Nucleus accumbens (tissue), 56 donors: ENCODE measurements at places on chromosomes 1 and 21.

DNA sequence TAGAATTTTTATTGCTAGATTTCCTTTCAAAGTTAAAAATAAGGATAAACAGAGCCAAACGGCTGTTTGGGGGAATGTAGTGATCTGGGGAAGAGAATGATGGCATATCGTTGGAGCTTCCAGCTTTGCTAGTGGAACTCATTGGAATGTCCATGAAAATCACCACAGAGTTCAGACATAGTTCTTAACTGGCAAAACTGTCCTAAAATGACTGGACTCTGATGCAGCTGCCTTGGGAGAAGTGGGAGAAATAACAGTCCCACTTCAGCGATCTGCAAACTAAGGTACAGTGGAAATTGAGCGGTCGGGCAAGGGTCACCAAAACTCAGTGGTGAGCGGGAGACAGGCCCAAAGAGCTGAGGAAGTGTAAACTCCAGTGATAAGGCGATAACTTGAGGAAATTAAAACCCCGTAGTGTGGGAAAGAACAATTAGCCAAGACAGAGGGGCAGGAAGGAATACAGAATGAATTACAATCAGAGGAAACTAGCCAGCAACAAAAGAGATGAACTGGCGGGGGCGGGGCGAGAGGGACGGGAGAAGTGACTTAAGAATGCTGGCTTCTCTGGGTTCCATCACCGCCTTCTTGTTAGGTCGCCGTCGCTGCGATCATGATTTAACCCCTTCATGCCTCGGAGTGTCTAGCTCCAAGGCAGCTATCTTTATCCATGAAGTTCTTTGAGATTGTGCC, 89.8 kb upstream of the ARHGAP29 start:
- DNase-seq, result no peak

GRCh38 chr1:221998781-221999180, 256.9 kb upstream of the DUSP10 start:
- DNase-seq, result no peak

GRCh38 chr1:75461808-75462325, 149.0 kb downstream of the SLC44A5 start:
- no peak for DNase-seq

DNA sequence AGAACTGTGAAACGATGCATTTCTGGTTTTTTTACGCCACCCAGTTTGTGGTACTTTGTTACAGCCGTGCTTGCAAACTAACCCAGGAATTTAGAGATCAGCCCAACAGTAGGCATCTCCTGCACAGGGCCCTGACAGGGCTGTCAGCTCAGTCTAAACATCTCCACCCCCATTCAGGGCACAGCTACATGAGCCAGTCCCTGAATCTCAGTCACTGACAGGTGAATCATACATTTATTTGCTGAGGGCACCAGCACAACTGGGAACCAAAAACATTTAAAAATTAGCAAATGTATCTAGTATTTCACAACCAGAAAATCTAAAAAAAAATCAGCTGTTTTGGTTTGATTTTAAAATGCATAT, 30.7 kb downstream of the PRDX6 start:
- no peak for DNase-seq

DNA sequence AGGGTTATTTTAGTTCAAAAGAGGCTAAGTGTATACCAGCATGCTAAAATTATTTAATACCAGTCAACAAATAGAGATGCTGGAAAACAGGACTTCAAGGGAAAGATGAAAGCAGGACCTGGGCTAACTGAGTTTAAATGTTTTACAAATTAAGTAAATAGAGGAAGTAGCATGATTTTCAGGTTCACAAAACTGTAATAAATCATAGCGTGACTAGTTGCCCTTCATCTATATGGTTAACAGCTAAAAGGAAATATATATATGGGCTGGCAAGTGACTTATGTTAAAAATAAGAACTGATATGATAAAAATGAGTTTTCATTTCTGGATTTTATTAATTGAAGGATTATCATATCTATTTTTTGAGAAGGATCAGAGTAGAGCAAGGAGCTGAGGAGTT, 25.6 kb downstream of the DPYD start:
- no peak for DNase-seq

- DNase-seq, result no peak
These were observed 1.8 kb downstream of the TAS1R3 start for GRCh38 chr1:1332774-1333480.

- DNase-seq, result no peak
These were observed 49.7 kb downstream of the NMNAT2 start for GRCh38 chr1:183368213-183369108.

GRCh38 chr1:168163670-168164069, 15.1 kb upstream of the TIPRL start:
- no peak for DNase-seq

GRCh38 chr21:41422546-41423304, 3.3 kb upstream of the MX1 start:
- no peak for DNase-seq

GRCh38 chr1:175922254-175922881, 179.0 kb upstream of the TNR start:
- DNase-seq, result no peak

DNA sequence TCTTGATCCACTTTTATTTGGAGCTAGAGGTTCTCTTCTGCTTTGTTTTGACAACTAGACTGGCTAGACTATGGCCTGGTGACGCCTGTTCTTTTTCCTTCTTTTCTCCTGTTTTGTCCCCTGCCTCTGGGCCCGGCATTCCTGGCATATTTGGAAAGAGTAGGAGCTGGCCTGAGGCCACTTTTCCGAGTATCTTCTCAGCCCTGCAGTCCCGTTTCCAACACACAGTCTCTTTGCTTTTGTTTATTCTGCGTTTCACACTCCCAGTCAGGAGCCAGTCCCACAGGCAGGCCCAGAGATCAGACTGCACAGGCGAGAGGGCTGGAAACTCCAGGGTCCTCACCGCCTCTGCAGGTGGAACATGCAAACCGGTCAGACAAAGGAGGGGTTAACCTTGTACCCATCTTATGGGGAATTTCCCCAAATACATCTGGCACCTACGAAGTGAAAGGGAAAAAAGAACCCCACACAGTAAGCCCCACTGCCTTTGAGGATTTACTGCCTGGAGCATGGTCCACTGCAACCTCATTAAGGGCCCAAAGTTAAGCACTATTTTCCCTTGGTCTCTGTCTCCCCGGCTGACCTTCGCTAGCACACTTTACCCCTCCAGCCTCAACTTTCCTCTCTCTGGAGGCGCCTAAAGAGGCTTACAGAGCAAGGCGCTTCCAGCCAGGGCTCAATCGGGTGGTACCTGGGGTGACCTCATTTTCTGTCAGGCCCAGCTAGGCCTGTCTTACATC, 141.1 kb downstream of the TOMM20 start:
- DNase-seq, result no peak

- no peak for DNase-seq
These were observed 6.9 kb upstream of the SLC35D1 start for GRCh38 chr1:67060811-67061218.

GRCh38 chr1:30444401-30444800, 279.0 kb downstream of the MATN1 start:
- no peak for DNase-seq

- DNase-seq, result no peak
These were observed 118.3 kb downstream of the NOS1AP start for GRCh38 chr1:162187687-162188276.

GRCh38 chr1:55338448-55338820, 123.3 kb upstream of the USP24 start:
- DNase-seq, result no peak

GRCh38 chr1:34918386-34918976, 11.0 kb downstream of the DLGAP3 start:
- no peak for DNase-seq

- no peak for DNase-seq
These were observed 1.9 kb upstream of the TMEM125 start for GRCh38 chr1:43267818-43268425.

DNA sequence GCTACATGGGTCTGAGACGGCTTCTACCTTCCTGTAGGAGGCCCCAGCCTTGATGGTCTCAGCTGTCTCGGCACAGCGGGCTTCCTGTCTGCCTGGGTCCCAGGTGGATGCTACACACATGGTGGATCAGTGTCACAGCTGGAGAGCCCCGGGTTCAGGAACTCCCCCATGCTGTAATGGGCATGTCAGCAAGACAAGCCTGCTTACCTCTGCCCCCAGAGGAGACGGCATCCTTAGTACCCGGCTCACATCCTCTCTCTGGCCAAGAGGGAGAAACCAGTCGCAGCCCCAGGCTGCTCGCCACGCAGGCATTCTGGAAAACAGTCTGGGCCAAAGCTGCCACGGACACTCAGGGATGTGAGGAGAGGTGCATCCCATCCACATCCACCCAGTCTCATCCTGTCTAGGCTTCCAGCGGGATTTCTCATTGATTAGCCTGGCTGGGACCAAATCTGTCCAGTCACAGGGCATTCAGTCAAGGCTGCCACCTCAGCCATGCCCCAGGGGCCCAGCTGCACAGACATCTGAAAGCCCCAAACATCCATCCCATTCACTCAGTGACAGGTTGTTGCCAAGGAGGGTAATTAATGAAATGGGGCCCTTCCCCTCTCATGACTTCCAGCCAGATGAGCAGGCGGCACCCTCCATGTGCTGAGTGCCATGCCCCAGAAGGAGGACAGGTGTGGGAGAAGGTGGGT, 10.5 kb downstream of the SNAP47 start:
- DNase-seq, result no peak

- no peak for DNase-seq
These were observed 4.7 kb downstream of the CCDC190 start for GRCh38 chr1:162856260-162856659.

DNA sequence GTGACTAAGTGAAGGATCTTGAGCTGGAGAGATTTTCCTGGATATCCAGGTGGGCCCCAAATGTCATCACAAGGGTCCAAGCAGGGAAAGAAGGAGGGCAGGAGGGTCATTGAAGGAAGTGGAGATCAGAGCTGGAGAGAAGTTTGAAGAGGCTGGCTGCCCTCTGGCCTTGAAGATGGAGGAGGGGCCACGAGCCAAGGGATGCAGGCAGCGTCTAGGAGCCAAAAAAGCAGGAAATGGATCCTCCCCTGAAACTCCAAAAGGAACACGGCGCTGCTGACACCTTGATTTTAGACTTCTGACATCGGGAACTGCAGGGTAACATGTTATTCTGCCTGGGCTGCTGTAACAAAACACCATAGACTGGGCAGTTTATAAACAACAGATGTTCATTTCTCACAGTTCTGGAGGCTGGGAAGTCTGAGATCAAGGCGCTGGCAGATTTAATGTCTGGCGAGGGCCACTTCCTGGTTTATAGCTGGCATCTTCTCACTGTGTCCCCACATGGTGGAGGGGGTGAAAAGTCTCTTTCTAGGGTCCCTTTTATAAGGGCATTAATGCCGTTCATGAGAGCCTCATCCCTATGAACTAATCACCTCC, 28.8 kb upstream of the ZBTB21 start:
- no peak for DNase-seq

GRCh38 chr1:225435487-225435886, 7.6 kb upstream of the LBR start:
- DNase-seq, result no peak

- DNase-seq, result peak; percentile 64
These were observed 6.5 kb downstream of the INSRR start for GRCh38 chr1:156852418-156852874.

DNA sequence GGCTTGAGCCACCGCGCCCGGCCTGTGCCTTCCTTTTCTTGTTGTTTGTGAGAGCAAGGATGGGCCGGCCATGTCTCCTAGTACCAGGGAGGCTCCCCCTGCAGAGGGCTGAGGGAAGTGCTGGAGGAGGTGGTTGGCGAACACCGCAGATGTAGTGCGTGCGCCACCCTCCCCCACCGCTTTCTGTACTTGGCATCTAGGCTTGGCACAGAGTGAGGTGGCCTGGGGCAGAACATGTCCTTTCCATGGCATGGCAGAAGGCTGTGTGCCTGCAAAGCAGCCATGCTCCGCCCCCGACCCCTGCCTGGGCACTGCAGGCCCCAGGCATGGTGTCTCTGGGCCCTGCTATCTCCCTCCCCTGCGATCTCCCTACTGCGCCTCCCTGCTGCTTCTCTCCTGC, 30.7 kb downstream of the ALPL start:
- DNase-seq, result no peak

- no peak for DNase-seq
These were observed 415.7 kb upstream of the ZP4 start for GRCh38 chr1:238306411-238306810.

- no peak for DNase-seq
These were observed 29.9 kb downstream of the FUBP1 start for GRCh38 chr1:77948841-77949424.

- DNase-seq, result no peak
These were observed 2.5 kb downstream of the AGL start for GRCh38 chr1:99852648-99853047.

- no peak for DNase-seq
These were observed 1312.2 kb downstream of the PLA2G4A start for GRCh38 chr1:188140958-188141357.

DNA sequence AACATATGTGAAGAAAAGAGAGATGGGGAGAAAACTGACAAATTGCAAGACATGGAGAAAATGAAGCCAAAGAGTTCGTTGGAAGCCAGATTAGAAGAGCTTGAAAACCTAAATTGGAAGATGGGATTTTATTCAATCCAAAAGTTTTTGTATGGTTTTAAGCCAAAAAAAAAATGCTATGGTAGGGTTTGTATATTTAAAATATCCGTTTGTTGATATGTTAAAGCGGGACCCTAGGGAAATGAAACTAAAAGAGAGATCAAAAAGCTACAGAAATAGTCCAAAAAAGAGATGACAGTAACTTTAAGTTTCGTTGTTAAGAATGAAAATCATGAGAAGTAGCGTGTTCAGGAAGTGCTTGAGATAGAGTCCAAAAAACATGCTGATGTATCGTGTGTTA, 617.7 kb upstream of the ADGRL2 start:
- DNase-seq, result no peak

- DNase-seq, result no peak
These were observed 15.8 kb downstream of the GPSM2 start for GRCh38 chr1:108892356-108893140.

- no peak for DNase-seq
These were observed 19.8 kb downstream of the ATP1B1 start for GRCh38 chr1:169126335-169126734.

GRCh38 chr1:110542725-110543124, 23.8 kb upstream of the KCNA10 start:
- DNase-seq, result no peak

GRCh38 chr1:3676581-3677470, 24.5 kb downstream of the TP73 start:
- no peak for DNase-seq

DNA sequence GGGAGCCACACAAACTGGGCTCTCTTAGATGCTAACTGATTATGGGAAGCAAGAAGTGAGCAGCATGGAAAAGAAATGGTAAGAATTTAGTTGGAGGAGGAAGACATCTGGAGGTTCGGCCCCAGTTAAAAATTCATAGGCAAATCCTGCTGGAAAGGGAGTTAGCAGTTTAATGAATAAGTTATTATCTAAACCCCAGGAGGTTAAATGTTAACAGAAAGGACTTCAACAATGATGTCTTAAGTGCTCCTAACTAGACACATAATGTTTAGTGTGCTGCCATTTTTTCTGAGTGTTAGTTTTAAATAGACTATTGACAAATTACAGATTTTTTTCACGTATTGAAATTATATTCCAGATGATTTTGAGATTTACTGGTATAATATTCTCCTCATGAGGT, 1265.3 kb upstream of the ADGRL2 start:
- no peak for DNase-seq

DNA sequence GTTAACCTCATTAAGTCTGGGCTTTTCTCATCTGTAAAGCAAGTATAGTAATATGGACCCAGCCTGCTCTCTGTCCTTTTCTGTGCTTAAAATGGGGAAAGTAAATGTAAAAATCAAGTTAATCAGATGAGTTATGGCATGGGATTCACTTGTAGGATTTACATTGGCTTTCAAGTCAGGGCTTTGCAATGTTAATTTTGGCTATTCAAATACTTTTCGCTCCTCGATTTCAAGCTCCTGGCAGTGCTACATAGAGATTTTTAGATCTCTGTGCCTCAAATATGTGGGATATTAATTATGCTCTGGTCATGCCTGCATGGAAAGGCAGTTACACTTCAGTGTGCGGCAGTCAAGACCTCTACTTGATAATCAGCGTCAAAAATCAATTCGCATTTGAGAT, 709.8 kb downstream of the LTN1 start:
- DNase-seq, result no peak
